Fibroblast of lung (primary cell): ENCODE measurements at places on chromosomes 3 and 15. TPM values are rescaled to one million over a fixed set of nuclear protein-coding genes. Genes with fewer than 3 reads are reported as not detected.

The C3orf33 gene
- total RNA-seq: 3.6 TPM in 2 replicates

The A4GNT gene
- not detected in 2 replicates for total RNA-seq

The FBN1 gene
- total RNA-seq: 260 and 446 TPM in 2 replicates

The FGF12 gene
- total RNA-seq: 0.17 TPM in 1 of 2 replicates, not detected in the other
